ENCODE measurements at places on chromosomes 12 and 14. TPM values are rescaled to one million over a fixed set of nuclear protein-coding genes. Genes with fewer than 3 reads are reported as not detected.

ERBB3 gene
- 0.37 TPM for total RNA-seq

GALNT4 gene
- total RNA-seq: 4.3 TPM

MYG1 gene
- total RNA-seq: 53.1 TPM

SLC24A4 gene
- not detected for total RNA-seq

CHPT1 gene
- 34.6 TPM for total RNA-seq

HSPA2 gene
- total RNA-seq: 1.2 TPM

TCL1B gene
- not detected for total RNA-seq

AKAP5 gene
- total RNA-seq: 4.9 TPM

CLEC14A gene
- total RNA-seq: 0.20 TPM

SETD3 gene
- 33.1 TPM for total RNA-seq

SIX4 gene
- 23.8 TPM for total RNA-seq

TAS2R31 gene
- 0.27 TPM for total RNA-seq

GNG2 gene
- 14.7 TPM for total RNA-seq

STYK1 gene
- 5.9 TPM for total RNA-seq

FOXN4 gene
- total RNA-seq: not detected

STAC3 gene
- total RNA-seq: not detected

KITLG gene
- 11.8 TPM for total RNA-seq

SNAPC1 gene
- total RNA-seq: 23.4 TPM

ATN1 gene
- 3.9 TPM for total RNA-seq

POTEM gene
- not detected for total RNA-seq

SLC10A1 gene
- not detected for total RNA-seq

CMA1 gene
- total RNA-seq: not detected

GDF3 gene
- total RNA-seq: not detected

TPH2 gene
- total RNA-seq: not detected

CMKLR1 gene
- not detected for total RNA-seq
